ENCODE measurements at places on chromosomes 16 and 17.

DNA sequence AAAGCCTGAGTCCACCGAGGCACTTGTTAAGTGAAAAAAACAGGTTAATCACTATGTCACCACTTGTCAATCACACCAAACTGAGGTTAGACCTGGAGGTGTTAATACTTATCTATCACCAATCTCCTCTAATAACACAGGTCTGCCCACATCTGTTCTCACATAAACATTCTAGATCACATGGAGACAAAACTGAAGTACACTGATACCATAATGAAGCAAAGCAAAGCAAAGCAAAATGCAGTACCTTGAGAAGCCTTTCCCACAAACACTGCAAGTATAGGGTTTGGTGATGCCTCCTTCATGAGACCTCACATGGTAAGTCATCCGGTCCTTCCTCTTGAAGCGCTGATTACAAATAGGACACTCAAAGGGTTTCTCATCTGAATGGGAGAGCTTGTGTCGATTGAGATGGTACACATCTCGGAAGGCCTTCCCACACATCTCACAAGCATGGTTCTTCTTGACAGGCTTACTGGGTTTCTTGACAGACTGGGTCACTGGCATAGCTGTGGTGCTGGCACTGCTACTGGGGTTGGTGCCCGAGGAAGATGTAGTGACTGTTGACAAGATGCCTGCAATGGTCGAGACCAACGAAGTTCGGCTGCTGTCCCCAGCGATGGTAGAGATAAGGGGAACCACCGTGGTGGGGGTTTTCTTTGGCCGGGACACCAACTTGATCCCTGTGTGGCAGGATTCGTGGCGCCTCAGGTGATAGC lies 5.4 kb downstream of the VEZF1 start:
- no peak for DNase-seq

DNA sequence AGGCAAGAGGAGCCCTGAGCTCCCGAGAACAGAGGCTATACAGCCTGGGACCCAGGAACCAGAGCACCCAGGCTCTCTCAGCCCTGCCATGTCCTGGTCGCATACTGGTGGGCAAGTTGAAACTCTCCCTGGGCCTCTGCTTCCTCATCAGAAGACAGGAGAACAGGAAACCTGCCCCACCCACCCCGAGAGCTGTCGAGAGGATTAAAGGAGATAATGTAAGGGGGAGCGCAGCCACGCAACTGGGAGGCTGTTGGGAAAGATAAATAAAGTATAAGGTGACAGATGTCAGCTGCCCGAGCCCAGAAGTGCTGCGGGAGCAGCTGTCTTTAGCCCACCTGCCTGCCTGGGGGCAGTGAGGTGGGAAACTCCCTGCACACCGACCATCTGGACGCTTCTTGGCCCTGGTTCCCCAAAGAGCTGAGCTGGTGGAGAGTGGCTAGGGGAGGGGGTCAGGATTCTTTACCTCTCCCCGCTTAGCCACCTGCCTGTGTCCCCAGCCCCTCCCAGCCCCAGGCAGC lies 6.8 kb downstream of the KIF19 start:
- DNase-seq, result no peak

DNA sequence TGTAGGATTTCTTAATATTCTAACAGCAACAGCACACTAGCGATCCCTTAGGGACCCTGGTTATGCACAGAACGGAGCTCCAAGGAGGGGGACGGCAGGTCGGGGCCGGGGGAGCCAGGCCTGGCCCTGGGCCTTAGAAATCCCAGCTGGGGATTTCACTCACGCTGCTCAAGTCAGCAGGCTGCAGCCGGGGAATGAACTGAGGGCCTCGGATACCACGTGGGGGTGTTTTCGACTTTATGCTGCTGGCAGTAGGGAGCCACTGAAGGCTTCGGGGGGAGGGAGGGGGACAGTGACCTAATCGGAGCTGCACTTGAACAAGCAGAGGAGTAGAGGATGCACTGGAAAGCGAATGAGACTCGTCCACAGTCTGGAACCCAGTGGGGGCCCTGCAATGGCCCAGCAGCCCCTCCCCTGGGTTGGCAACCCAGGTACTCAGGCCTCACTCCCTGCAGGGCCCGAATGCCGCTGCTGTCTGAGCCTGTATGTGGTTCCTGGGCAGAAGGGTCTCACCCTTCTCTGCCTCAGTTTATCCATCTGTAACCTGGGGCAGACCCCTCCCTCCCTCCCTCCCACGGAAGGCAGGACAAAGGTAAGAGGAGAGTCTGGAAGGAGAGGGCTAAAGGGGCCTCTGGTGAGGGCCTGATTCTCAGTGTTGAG lies 53.7 kb downstream of the RPH3AL start:
- peak; percentile 70 for DNase-seq

- no peak for DNase-seq
These were observed 169.4 kb downstream of the ENGASE start for GRCh38 chr17:79243996-79244395.

- DNase-seq, result no peak
These were observed 5.0 kb downstream of the NFATC3 start for GRCh38 chr16:68090130-68090529.

- DNase-seq, result peak; percentile 50
These were observed 23.0 kb upstream of the IL21R start for GRCh38 chr16:27378871-27379481.

GRCh38 chr17:28511858-28512461 lies 5.8 kb downstream of the FOXN1 start:
- no peak for DNase-seq

DNA sequence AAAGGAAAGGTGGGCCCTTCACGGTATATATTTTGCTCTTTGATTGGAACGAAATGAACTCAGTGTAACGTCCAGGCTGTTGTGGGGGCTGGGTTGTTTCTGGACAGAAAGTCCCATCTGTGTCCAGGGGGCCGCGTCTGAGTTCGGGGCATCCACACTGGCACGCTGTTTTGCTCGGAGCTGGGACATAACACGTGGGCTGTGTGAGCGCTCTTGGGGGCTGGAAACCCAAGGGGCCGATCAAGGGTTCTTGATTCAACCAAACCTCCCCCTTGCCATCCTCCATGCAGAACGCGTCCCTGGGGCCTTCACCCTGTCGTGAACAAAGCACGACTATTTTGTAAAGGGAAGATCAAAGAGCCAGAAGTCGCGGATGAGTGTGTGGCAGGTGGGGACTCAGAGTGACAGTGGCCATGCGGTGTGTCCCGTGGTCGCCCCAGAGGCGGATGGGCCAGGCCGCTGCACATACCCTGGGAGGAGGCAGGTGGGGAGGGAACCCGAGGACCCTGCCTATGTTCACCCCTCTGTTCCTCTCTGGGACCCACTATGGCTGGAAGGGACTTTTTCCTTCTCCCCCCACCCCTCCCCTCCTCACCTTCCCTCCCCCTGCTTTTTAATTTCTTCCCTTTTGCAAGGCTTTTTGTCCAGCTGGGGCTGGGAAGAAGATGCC lies 387.2 kb downstream of the SEC14L1 start:
- DNase-seq, result no peak

DNA sequence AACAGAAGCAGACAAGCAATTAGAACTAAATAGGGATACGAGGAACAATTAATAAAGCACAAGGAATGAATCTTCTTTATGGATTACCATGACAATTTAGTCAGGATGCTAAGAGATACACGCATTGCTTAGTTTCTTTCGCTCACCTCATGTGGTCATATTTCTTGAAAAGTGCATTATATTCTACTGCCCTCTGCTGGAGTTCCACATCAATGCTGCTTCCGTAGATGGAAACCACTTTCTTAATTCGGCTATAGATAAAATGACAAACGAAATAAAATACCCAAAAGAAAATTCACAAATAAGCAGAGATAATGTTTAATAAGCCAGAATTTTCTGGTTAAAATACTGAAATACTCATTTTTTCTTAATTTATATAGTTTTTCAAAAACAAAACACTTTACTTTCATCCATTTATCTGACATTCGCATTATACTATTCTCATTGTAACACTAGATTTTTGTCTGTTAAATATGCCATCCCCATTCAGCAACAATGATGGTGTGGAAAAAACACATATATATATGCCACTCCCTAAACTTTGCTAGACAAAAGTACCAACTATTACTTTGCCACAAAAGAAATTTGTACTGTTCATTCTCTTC lies 22.0 kb upstream of the PHLPP2 start:
- peak; percentile 80 for DNase-seq

- DNase-seq, result peak; percentile 67
These were observed 88.8 kb downstream of the LITAF start for GRCh38 chr16:11497851-11498289.

DNA sequence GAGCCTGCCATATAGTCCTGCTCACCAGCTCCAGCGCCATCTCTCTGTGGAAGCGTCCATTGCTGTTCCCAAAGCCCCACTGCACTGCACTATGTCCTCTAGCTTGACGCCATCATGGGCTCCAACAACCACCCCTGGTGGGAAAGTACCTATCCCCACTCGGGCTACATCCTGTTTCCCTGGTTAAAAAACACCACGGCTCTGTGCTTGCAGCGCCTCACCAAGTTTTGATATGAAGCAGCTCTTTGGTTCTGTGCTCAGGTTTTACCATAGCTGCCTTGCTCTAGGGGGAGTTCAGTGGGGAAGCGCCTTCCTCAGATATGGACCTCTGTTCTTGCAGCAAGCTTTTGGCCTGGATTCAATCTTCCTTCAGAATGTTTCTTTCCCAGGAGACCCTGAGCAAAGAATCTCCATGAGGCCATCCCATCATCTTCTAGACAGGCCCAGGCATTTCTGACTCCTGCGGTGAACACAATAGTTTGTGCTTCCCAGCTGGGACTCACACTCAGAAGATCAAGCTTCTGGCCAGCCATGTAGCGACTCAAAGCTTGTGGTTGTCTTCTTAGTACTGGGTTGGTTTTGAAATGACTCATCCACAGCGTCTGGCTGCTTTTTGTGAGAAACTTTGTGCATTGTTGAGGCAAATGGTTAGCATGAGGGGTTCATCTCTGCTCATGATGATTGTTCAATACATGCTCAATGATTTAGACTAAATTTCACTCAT lies 39.5 kb downstream of the DYNLRB2 start:
- peak; percentile 63 for DNase-seq

DNA sequence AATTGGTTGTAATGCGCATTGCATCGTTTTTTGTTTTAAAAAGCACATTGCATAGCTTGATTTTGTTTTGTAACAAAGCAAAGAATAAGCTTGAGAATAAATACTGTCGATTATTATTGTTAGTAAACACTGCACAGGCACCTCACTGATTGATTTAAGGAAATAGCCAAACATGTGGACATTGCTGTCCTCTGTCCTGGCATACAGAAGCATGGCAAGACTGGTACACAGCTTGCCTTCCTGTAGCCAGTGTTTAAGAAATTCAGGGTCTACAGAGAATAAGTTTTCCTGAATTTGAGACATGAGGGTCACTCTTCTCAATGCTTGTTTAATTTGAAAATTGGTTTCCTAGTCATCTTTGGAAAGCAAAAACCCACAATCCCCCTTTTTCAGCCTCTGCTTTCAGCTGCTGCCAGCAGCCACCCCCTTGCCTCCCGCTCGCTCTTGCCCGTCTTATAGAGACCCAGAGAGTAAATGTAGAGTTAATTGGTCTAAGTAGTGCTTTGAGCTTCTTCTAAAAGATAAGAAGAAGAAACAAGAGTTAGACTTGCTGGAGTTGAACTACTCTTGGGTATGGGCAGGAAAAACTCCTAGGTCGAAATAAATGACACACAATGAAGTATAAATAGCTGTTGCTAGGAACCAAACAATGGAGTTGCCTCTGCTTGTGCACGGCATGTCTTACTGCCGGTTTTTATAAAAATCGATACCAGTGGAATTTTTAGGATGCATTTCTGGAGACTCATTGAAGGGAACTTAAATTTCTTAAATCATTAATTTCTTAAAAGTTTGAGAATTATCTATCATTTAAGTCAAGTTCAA lies 116.6 kb downstream of the MRTFB start:
- DNase-seq, result no peak

DNA sequence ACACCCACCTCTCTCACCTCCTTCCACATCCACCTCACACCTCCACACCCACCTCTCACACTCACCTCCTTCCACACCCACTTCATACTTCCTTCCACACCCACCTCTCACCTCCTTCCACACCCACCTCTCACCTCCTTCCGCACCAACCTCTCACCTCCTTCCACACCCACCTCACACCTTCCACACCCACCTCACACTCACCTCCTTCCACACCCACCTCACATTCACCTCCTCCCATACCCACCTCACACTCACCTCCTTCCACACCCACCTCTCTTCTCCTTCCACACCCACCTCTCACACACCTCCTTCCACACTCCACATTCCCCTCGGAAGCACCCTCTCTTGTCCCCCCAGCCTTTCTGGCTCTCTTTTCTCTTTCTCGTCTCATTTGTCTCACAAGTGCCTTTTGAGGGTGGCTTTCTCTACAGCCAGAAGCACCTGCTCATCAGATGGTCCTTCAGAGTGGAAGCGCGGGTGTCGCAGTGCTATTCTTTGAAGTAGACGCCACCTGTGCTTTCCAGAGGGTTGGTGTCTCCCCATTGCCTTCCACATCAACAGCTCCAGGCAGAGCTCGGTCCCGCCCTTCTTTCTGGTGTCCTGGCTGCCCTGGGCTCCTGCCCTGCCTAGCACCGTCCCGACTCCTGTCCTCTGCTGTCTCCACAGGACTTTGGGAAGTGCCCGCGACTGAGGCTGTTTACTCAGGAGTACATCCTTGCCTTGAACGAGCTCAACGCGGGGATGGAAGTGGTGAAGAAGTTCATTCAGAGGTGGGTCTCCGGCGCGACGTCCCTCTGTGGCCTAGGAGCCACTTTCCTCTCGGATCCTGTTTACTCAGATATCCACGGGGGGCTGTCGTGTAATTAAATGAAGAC lies 109.4 kb upstream of the PLCG2 start:
- DNase-seq, result no peak

DNA sequence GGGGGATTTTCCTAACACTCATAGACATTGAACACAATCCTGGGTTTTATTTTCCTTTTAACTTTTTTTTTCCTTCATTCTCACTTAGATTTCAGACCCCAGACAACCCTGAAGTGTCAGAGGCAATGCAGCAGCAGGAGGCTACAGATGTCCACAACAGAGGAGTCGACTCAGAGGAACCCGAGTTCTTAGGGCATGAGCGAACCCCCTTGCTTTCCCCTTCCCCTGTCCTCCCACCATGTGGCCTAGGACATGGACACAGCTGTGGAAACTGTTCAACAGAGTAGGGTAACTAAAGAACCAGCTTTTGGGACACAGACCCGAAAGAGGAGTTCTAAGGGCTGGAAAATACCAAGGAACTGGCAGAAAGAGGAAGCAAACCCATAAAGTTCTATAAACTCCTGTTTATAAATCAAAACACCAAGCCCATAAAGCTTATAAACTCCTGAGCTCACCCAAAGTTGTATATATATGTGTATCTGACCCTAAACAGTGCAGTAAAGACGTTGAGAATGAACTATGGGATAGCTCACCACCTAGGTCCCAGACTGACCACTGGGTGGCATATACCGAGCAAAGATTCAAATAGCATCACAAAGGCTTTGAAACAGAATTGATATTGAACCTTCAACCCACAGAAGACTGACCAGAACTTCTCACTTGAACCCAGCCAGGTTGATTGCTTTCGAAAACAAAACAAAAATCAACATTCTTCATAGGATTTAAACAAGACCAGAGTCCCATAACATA lies 33.9 kb downstream of the CMTM4 start:
- peak; percentile 73 for DNase-seq

- no peak for DNase-seq
These were observed 149.7 kb downstream of the CCDC182 start for GRCh38 chr17:57595426-57595825.

- DNase-seq, result peak; percentile 73
These were observed 4.4 kb downstream of the MVP start for GRCh38 chr16:29824589-29825144.

Measured in choroid plexus epithelial cell (primary cell).